ENCODE measurements at places on chromosomes 16 and 17.
A peak's percentile ranks its signal among the peaks of the same experiment; 100 is the strongest.

DNA sequence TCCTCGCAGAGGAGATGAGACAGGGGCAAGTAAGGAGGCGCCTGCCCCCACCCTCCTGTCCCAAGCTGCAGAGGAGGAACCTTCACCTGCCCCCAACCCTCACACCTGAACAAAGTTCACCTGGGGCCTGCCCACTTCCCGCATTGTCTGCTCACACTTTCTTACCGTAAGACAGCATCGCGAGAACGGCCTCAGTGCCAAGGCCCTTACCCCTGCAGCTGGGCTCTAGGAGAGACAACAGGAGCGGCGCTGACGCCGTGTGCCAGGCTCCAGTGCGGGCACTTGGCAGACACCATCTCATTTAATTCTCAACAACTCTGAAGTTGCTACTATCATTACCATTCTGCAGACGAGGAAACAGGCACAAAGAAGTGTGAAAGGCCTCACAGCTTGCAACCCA is 4.1 kb downstream of the NAT9 start:
- DNase-seq: no peak

GRCh38 chr16:50681021-50681885 is at the start of gene SNX20:
SNX20 (minus strand) TSS chr16:50681312; CDS start chr16:50677526, 3,786 bp downstream.
- DNase-seq: no peak

- DNase-seq: no peak
Measured at GRCh38 chr17:8249621-8250500, 772 bp downstream of the PFAS start.

DNA sequence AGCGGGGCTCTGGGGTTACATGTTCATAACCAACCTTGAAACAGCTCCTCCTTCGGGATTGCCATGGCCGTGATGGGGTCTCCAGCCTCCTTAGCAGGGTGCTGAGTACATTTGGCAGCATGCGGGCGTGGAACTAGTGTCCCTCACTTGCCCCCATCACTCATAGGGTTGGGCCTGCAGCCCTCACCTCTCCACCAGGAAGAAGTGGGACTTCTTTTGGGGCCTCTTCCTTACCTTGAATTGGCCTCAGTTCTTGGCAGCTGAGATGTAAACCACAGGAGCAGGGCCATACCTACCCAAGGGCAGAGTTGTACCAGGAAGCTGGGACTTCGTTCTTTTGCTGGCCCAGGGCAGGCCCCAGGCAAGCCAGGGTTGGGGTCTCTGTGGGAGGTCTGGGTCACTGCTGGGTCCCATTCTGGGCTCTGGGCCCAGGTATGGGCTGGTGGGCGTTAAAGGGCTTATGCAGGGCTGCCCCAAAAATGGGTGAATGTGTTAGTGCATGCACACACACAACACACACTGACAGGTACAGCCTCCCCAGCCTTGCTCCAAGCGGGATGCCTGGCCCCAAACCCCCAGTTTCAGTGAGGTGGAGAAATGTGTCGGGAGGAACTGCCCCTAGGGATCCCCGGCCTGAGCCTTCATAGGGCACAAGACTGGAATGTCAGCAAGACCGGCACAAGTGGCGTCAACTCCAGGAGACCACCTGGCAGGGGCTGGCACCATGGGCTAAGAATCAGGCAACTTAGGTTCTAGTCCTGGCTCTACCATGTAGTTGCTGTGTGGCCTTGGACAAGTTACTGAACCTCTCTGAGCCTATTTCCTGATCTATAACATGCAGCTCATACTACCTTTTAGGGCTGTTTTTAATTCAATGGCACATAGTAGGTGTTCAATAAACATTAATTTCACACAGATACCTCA is 3.9 kb upstream of the KRT15 start:
- DNase-seq: no peak

- DNase-seq: peak; percentile 45
Measured at GRCh38 chr17:46977348-46977747, 1.7 kb downstream of the RPRML start.

DNA sequence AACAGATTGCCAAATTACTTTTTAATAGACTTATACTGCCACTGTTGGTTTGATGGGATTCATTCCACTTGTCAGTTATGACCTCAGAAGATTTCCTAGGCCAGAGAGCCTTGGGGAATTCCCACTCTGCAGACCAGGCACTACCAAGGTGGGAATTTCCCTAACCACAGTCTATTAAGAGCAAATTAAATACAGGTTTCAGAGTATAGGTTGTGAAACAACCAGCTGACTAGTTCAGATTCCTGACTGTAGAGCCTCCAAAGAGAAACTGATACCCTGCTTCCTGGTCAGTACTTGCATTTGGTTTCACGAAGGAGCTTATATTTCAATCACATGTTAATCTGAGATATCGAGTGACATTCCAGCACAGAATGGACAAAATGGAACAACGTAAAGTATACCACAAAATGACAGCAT is 186.5 kb downstream of the STX8 start:
- DNase-seq: peak; percentile 81

GRCh38 chr16:68992521-68992920 is 112.9 kb upstream of the HAS3 start:
- peak; percentile 76 for DNase-seq

DNA sequence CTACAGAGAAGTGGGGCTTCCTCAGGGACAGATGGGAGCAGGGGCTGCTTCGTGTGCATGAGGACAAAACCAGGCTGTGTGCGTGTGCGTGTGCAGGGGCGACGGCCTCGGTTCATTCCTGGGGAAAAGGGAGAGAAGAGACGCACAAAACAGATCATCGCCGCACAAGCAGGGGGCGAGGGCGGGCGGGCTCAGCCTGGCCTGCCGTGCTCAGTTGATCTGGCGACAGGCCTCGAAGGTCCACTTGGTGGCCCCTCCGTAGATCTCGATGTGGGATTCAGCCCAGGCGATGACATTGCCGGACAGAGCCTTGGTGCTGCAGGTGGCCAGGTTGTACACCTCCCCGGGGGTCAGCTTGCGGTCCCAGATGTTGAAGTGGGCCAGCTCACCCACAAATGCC is 5.8 kb downstream of the NPTX1 start:
- no peak for DNase-seq

- peak; percentile 91 for DNase-seq
Measured at GRCh38 chr17:79036596-79036995, 12.6 kb downstream of the C1QTNF1 start.

- no peak for DNase-seq
Measured at GRCh38 chr17:17796787-17797061, 40.1 kb downstream of the SREBF1 start.

GRCh38 chr17:64741038-64741641 is 79.0 kb upstream of the SMURF2 start:
- peak; percentile 65 for DNase-seq

DNA sequence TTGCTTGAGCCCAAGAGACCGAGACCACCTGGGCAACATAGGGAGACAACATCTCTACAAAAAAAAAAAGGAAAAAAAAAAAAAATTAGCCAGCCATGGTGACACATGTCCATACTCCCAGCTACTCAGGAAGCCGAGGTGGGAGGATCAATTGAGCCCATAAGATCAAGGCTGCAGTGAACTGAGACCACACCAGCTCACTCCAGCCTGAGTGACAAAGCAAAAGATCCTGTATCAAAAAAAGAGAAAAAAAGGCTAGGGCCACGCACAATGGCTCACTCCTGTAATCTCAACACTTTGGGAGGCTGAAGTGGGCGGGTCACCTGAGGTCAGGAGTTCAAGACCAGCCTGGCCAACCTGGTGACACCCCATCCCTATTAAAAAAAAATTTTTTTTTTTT is 13.8 kb downstream of the SUMO2 start:
- no peak for DNase-seq

GRCh38 chr17:2792366-2793169 is 3.7 kb upstream of the RAP1GAP2 start:
- no peak for DNase-seq

GRCh38 chr16:78022347-78023060 is at the start of gene CLEC3A:
CLEC3A (plus strand) TSS chr16:78022548; CDS start chr16:78022627, 79 bp downstream.
- DNase-seq: no peak

DNA sequence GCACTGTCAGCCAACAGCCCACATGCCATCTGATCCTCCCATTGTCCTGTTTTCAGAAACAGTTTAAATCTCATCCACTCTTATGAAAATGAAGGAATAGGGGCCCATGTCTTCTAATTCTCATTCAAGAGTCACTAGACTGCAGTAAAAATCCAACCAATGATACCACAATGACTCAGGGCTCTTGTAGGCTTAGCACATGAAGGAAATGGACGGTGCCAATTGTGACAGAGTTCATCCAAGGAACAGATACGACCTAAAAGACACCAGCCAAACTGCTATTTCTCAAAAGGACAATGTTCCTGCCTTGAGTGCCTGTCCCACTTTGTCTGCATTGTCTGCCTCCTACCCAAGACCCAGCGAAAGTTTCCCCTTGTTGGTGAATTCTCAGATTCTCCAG is 204.8 kb upstream of the COX10 start:
- peak; percentile 64 for DNase-seq

DNA sequence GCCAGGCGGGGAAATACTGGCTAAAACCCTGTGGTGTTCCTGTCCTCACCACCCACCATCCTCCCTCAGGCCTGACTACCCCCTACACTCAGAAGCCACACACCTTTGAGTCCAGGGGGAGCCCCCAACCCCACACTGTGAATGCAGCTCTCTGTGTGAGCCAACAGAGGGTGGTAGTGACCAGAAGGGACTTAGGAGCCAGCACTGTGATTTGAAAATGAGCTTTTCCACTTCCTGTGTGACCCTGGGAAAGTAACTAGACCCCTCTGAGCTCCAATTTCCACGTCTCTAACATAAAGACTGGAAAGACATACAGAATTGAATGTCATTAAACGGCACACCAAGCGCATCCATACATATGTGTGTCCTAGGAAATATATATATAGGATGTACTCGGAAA is 58.7 kb downstream of the SDK2 start:
- DNase-seq: no peak

DNA sequence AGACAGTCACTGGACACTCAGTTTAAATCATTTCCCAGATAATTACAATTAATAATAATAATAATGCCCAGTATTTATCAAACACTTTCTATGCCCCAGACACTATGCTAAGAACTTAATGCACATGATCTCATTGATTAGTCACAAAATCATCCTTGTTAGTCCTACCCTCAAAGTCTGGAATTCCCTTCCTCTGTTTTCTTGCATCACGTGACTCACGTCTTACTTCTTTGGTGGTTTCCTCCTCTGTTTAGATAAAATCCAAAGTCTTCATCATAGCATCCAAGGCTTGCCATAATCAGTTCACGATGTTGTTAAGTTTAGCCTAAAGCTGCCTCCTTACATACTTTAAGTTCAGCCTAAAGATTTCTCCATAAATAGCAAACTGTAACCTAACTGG is 471.9 kb downstream of the PMP22 start:
- peak; percentile 80 for DNase-seq
